ENCODE measurements at places on chromosomes 5 and 9. TPM values are rescaled to one million over a fixed set of nuclear protein-coding genes. Genes with fewer than 3 reads are reported as not detected.

The MUSK gene
- 0.19 TPM for total RNA-seq

The TRAF1 gene
- total RNA-seq: 2.3 TPM

The PRRC2B gene
- 51.6 TPM for total RNA-seq

The DMGDH gene
- total RNA-seq: 3.7 TPM

The FGD3 gene
- total RNA-seq: not detected

The C9orf152 gene
- total RNA-seq: under 0.01 TPM

The ABITRAM gene
- total RNA-seq: 5.8 TPM

The TOR4A gene
- total RNA-seq: 31.1 TPM

The PLAC8L1 gene
- total RNA-seq: not detected

The RASGRF2 gene
- total RNA-seq: 3.9 TPM

The KCTD16 gene
- 2.3 TPM for total RNA-seq

The LCP2 gene
- total RNA-seq: not detected

The GARNL3 gene
- total RNA-seq: 1.3 TPM

The FBP1 gene
- not detected for total RNA-seq

The LOX gene
- total RNA-seq: 324 TPM

The NUTM2G gene
- not detected for total RNA-seq

The RLN1 gene
- not detected for total RNA-seq

The FOXI1 gene
- total RNA-seq: under 0.01 TPM

The DCTN4 gene
- total RNA-seq: 72.4 TPM

The SH3GL2 gene
- under 0.01 TPM for total RNA-seq

The C1QTNF2 gene
- total RNA-seq: 0.28 TPM

The WDR5 gene
- 22.0 TPM for total RNA-seq

The PRLR gene
- under 0.01 TPM for total RNA-seq

The RASEF gene
- under 0.01 TPM for total RNA-seq

The GRM6 gene
- not detected for total RNA-seq

The FCN2 gene
- not detected for total RNA-seq

The SAP30L gene
- 22.6 TPM for total RNA-seq

The OR13C9 gene
- not detected for total RNA-seq

The PLPPR1 gene
- total RNA-seq: not detected

The SH3TC2 gene
- total RNA-seq: 4.4 TPM

The PCDHGB2 gene
- 2.5 TPM for total RNA-seq

The LCN10 gene
- not detected for total RNA-seq

The PCDHB3 gene
- total RNA-seq: 0.19 TPM

The GABRA1 gene
- total RNA-seq: not detected

The WWC1 gene
- 7.7 TPM for total RNA-seq

The MOB3B gene
- total RNA-seq: under 0.01 TPM

The ORM2 gene
- not detected for total RNA-seq

The ZBTB34 gene
- 5.1 TPM for total RNA-seq

The MYMK gene
- total RNA-seq: not detected

The OMD gene
- total RNA-seq: not detected

The PCDHB9 gene
- 0.56 TPM for total RNA-seq

The CCDC192 gene
- not detected for total RNA-seq

The CEL gene
- under 0.01 TPM for total RNA-seq

The TLX3 gene
- not detected for total RNA-seq

The DMRT3 gene
- not detected for total RNA-seq

The TBC1D9B gene
- 58.9 TPM for total RNA-seq

The CIZ1 gene
- 12.7 TPM for total RNA-seq

The STPG3 gene
- not detected for total RNA-seq

The TPRN gene
- 4.2 TPM for total RNA-seq

The LTC4S gene
- total RNA-seq: 0.19 TPM

The AQP7 gene
- total RNA-seq: not detected

Measured in regular cardiac myocyte (primary cell).